ENCODE measurements at places on chromosomes 6 and 20.

- no peak for DNase-seq
Measured at GRCh38 chr20:25204550-25205276, 9.2 kb downstream of the ENTPD6 start.

DNA sequence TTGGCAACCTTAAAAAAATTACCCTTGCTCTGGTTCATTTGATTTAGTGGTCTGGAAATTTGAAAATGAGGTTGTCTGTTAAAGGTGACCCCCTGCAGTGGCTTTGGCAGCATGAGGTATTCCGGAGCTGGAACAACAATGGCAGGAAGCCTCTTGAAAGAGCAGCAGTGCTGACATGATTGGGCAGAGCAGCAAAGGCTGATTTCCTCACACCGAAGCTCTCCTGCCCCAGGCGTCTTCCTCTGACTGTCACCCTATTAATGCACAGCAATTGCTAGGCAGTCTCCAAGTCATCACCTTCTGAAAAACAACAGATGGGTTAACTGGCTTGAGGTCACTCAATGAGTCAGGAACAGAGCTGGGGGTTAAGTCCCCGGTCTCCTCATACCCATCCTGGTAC, 241.8 kb upstream of the MMS22L start:
- peak; percentile 1 for DNase-seq

- DNase-seq = no peak
Measured at GRCh38 chr20:11130554-11131166, 456.9 kb upstream of the JAG1 start.

DNA sequence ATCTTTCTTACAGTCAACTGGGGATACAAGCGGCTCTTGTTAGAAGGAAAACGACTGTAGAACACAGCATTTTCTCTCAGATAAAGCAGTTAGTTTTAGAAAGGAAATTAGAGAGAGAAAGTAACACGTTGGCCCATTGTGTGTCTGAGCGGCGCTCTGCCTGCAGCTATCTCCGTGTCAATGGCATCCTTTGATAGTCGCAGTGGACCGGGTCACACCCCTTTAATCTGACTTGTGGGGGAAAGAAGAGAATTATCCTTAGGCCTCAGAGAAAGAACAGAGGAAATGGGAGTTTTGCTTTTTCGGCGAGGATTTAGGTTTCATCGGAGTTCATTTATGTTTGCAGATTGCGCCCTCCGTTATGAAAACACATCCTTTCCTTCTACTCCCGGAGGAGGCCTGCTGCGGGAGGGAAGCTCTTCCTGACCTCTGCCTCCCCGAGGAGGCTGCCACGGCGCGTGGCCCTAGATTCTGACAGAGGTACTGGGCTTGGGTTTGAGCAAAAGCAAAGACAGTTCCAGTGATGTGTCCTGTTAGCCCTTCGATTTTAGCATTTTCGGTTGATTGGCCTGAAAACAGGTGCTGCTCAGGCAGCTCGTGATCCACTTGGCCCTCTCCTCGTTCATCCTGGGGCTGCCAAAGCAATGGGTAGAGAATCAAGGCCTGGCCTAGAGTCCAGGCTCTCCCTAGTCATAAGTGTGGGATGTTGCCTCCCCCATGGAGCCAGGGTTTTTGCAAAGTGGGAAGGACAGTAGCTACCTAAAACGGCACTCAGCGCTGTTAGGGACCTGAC, 74.9 kb downstream of the ZDHHC14 start:
- no peak for DNase-seq

- peak; percentile 64 for DNase-seq
Measured at GRCh38 chr6:101918471-101918870, 525.0 kb downstream of the GRIK2 start.

All from fibroblast of skin of scalp (primary cell).